Activated T-helper 9 cell treated with anti-CD3 and anti-CD28 coated beads, Interleukin-2, amount 50 U/mL, for 16 hours (primary cell): ENCODE measurements at places on chromosomes 12 and 14.

- no peak for DNase-seq
These were observed 135.1 kb downstream of the NAV3 start for GRCh38 chr12:77965790-77966189.

DNA sequence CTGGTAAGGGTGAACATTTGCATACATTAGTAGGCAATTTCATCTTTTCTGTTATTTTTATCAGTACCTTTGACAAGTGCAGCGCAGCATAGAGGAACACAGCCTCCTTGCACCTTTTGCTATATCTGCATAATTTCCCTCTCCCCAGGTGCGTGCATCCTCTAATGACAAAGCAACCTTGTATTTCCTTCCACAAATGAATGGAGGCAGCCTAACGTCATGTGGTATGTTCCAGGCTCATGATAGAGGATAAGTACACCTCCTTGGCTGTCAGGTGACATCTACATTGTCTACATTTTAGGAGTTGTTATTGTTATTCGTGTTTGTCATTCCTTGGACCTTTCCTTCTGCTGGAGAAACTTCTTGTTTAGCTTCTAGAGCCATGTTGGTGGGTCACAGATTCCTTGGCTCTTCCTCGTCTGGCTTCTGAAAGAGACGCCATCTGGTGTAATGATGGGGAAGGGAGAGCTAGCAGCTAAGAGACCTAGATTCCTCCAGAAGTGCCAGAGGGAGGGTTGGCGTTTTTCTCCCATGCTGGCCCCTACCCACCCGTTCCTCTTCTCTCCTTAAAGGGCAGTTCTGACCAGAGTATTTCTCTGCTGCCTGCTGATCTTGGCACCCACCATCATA, 37.0 kb downstream of the EVL start:
- DNase-seq = no peak

DNA sequence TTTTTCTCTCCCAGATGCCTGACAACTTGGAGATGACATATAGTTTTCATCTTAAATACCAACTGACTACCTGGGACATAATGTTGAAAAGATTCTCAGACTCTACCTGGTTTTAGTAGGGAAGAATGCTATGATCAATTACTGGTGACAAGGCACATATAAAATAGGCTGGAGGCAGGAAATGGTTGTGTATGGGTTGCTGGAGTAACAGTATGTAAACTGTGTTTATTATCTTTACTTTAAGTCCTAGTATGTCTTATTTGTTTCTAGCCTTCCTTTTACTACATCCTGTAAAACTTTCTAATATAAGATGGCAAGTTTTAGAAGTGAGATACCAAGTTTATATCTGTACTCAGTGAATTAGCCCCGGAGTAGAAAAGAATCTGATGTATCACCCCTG, 98.1 kb downstream of the NUBPL start:
- DNase-seq = no peak

DNA sequence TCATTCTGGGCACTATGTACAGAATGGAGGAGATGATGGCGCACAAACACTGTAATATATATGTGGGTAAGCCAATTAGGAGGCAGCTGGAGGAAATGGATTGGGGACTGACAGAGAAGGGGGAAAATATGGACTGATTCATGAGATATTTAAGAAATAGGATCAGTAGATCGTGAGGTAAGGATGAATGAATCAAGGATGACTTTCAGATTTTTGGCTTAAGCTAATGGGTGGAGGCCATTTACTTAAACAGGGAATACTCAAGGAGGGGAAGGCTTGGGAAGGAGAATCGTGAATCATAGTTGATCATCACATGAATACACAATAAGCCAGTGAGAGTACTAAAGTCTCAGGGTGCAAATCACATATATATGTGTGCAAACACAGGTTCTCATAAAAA, 11.2 kb upstream of the GNPNAT1 start:
- no peak for DNase-seq

DNA sequence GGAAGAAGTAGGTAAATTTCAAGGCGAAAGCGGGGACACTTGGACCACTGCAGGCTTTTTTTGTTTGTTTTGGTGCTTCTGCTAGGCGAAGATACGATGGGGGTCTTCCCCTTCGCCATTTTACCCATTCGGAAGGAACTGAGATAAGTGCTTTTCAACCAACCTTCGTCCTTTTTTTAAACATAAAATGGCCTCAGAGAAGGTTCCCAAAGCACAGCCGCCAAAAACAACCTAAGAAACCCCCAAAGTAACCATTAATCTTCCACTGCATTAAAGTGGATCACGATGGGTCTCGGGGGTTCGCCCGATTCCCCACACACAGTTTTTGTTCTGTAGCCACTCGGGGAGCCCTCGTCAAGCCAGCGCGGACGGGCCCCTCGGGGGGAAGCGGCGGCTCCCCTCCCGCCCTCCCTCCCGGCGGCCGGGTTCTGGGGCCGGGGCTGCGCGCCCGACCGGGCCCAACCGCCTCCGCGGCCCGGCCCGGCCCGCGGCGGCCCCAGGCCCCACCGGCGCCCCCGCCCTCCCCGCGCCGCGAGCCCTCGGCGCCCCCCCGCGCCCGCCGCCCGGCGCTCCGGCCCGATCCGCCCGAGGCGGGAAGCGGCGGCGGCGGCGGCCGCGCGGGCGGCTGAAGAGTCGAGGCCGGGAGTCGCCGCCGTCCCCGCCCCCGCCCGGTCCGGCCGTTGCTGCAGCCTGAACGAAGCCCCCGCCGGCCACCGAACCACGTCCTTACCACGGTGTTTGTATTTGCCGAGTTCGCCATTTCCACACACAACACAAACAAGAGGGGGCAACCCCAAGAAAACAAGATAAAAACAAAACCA, 790 bp downstream of the GTF2A1 start:
- DNase-seq = peak; percentile 31

GRCh38 chr12:1844223-1844622, 23.9 kb downstream of the LRTM2 start:
- no peak for DNase-seq

- DNase-seq = no peak
These were observed 64.9 kb downstream of the SPRING1 start for GRCh38 chr12:116672842-116673516.

GRCh38 chr12:105773471-105773870, 365.3 kb downstream of the NUAK1 start:
- DNase-seq = no peak

DNA sequence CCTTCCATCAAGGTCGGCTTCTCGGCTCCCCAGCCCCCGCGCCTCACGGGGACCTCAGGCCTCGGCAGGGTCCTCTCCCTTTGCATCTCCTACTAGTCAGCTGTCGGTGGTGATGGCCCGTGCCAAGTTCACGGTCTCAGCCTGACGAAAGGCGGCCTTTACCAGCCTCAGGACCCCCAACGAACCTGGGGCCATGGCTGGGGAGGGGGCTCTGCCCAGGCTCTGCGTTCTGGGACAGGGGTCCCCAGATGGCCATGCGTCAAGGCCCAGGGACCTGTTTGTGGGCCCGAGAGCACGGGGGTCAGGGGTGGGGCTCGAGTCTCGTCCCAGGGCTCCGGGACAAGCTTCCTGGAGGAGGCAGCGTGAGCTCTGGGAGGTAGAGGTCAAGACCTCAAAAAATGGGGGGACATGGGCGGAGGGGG, 32.8 kb upstream of the DEGS2 start:
- DNase-seq = no peak

DNA sequence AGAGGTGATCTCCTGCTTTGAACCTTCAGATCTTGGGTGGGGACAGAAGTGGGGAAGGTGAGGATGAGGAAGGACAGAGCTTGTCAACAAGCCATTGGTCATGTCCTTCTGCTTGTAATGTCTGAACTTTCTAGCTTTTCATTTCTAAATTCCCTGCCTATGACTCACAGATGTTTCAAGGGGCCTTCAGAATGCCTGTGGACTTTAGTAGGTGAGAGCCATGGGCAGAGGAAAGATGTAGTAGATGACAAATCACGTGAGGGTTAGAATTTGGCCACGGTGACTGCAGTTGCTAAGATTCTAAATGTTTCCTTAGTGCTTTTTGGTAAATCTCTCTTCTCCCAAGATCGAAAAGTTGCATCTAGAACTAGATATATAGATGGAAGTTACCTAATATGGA, 18.7 kb upstream of the CREBL2 start:
- DNase-seq = no peak

- DNase-seq = peak; percentile 25
These were observed 756 bp downstream of the TULP3 start for GRCh38 chr12:2891240-2892053.

DNA sequence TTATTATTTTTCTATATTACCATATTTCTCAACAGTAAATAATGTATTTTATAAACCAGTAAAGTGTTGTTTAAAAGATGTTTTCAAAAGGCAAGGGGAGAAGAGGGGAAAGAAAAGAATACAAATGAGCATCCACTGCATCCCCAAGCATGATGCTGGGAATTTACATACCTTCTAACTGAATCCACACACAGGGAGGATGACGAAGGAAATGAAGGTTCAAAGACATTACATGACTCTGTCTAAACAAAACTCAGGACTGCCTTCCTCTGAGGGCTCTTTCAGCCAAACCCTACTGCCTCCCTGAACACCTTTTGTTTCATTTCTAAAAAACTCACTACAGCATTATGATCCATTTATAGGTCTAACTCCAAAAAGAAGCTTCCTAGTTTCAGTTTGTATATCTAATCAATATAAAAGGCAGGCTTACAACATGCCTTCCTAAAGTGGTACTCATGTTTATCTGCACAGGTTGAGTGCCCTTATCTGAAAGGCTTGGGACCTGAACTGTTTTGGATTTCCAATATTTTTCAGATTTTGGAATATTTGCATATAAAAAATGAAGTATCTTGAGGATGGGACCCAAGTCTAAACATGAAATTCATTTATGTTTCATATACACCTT, 30.3 kb downstream of the DICER1 start:
- DNase-seq = no peak

- no peak for DNase-seq
These were observed 7.4 kb downstream of the SCARB1 start for GRCh38 chr12:124856132-124856841.

DNA sequence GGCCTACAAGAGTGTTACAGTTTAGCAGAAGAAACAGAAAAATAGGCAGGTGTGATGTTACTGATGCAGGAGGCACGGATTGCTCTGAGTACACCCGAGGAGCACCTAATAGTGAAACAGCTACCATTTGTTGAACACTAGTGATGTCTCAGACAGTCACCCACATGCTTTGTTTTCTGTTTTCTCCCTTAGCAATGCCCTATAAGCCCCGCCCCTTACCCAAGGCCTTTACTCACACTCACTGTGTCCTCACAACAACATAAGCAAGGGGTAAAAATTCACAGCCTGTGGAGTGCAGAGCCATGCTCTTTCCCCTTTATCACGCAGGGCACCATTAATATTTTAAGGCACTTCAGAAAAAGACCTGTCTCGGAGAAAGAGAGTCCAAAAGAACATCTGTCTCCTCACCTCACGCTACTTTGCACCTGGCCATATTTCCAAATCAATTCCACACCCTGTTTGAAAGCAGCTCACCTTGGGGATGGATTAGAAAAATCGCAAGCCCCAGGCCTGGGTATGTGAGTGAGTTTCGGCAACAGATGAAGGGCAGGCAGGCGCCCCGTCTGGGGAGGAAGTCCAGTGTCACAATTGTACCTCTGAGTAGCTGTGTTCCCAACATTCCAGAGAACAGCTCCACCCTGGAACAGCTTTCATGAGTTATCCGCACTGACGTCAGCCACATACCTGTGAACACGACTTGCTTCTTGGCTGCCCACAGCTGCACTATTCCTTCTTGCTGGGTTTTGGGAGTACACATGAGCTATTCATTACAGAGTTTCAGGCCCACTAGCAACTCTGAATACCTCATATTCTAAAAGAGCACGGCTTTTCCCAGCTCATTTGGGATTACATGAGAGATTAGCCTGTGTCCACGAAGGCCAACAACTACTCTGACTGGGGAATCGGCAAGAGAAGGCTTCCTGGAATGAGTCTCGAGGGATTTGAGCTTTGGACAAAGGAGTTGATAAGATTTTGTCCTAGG, 26.0 kb downstream of the MAPK1IP1L start:
- DNase-seq = no peak

GRCh38 chr12:39490500-39491282, 47.8 kb upstream of the KIF21A start:
- no peak for DNase-seq

GRCh38 chr12:49687941-49688340, 19.3 kb downstream of the FMNL3 start:
- no peak for DNase-seq

DNA sequence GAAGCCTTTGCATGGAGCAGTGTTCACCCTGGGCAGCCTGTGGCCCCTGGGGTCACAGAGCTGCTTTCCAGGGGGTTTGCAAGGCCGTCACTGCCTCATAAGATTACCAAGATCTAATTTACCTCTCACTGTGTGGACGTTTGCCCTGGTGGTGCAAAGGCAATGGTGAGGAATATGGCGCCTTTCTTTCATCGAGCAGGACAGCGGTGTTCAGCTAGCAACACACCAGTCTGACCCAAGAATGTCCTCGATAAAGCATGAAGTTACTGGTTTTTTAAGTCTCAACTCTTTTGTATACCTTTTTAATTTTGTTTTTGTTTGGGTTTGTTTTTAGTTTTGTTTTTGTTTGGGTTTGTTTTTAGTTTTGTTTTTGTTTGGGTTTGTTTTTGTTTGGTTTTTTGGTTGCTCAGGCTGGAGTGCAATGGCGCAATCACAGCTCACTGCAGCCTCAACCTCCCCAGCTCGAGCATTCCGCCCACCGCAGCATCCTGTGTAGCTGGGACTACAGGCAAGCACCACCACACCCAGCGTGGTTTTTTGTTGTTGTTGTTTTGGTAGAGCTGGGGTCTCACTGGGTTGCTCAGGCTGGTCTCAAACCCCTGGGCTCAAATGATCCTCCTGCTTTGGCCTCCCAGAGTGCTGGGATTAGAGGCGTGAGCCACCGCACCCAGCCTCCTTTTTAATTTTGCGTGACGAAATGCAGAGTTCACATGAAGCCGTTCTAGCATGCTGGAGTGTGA, 57.9 kb downstream of the PPP2R5C start:
- peak; percentile 53 for DNase-seq

DNA sequence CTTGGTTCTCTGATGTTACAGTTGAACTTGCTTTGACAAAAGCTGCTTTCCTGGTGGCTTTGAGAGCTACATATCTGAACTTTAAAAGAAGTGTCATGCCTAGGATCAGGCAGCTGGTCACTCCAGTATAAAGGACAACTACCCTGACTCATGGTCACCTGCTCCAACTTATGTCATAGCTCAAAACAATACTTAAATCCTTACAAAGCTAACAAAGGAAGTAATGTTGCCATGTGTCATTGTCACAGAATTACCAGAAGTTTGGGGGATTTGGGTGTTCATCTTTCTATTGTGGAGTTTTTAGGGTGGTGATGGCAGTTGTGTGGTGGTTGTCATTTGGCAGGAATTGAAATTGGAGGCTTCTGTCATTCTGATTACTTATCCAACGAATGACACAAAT, 1.8 kb upstream of the TCP11L2 start:
- DNase-seq = no peak

GRCh38 chr12:19771858-19772257, 332.6 kb downstream of the AEBP2 start:
- DNase-seq = no peak

- peak; percentile 28 for DNase-seq
These were observed 437 bp downstream of the ERO1A start for GRCh38 chr14:52694761-52695480.

DNA sequence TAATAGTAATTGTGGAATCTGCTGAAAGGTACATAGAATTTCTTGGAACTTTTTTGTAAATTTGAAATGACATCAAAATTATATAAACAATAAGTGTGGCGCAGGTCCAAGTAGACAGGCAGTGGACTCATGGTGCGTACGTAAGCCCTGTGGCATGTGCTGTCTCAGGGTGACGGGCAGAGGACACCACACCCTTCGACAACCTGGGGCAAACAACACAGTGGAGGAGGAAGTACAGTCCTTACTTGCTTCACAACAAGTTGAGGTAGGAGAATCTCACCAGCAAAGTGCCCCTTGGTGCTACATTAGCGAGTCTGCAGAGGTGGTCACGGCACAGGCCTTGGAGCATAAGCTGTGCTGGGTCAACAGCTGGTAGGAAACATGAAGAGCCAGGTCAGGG, 180.9 kb downstream of the AEBP2 start:
- DNase-seq = no peak
